ENCODE measurements at places on chromosomes 2 and 18.

GRCh38 chr2:220533485-220533884 is 906.1 kb downstream of the SLC4A3 start:
- DNase-seq: no peak

DNA sequence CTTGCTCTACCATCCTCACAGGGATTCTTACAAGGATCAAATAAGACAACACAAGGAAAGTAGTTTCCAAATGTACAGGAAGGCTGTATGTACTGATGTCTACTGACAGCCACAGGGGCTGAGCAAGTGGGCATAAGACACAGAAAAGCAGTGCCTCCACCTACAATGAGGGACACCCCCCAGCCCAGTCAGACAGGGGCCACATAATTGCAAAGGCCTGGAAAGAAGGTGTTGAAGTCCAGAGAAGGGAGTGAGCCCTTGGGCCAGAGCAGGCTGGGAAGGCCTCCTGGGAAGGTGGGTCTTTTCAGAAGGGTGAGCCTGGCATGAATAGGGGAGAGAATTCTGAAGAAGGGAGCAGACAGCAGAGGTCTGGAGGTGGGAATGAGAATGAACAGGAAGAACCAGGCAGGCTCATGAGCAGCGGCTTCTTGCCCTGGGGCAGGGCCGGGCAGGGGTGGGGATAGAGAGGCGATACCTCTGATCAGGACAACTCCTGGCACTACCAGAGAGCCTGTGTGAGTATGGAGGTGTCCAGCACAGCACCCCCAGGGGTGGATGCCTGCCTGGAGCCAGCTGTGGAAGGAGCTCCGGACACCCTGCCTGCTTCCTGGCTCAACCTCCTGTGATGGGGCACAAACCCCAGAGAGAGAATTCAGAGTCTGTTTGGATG is 30.1 kb downstream of the HS1BP3 start:
- DNase-seq: no peak

GRCh38 chr18:59699750-59700534 is 2.7 kb upstream of the CCBE1 start:
- DNase-seq: no peak

GRCh38 chr18:28559511-28559910 is 382.6 kb upstream of the CDH2 start:
- DNase-seq: no peak

GRCh38 chr2:12168354-12168753 is 421.9 kb downstream of the LPIN1 start:
- DNase-seq: no peak

- DNase-seq: no peak
Measured at GRCh38 chr2:207845202-207845864, 75.6 kb upstream of the FZD5 start.

GRCh38 chr18:5294457-5295230 is 882 bp downstream of the ZBTB14 start:
- DNase-seq: peak; percentile 60

DNA sequence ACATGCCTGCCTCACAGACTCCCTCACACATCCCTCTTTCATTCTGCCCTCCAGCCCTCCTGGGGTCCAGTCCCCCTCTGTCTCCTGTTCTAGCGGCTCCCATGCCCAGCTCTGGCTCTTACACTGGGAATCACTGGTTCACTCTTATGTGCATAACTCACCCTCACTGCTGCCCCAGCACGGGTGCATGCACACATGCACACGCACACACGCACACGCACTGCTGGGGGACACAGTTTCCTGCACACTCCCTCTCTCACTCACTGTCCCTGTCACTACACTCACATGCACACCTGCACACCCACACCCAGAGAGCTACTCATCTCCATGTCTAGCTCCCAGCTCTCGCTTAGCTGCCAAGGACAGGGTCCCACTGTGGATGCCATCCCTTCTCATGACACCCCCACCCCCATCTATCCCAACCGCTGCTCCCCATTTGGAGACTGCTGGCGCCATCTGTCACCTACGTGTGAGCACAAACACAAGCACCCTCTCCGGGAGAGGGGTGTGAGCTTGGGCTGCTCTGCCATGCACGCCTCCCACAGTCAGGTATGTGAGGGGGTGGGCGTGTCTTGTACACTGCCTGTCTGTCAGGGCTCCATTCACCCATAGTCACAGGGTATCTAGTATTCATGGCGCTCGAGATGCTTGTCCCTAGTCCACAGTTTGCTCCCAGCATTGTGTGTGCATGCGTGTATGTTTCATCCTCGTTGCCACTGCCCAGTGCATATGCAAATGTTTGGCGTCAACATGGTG is 1.8 kb downstream of the ASIC4 start:
- DNase-seq: no peak

- no peak for DNase-seq
Measured at GRCh38 chr18:2179498-2180183, 391.7 kb downstream of the METTL4 start.
